Adipose tissue (tissue), 3 donors: ENCODE measurements at places on chromosomes 7 and 10. TPM values are rescaled to one million over a fixed set of nuclear protein-coding genes. Genes with fewer than 3 reads are reported as not detected.

SUGCT gene
- polyA plus RNA-seq = 0.75 TPM

CHST3 gene
- polyA plus RNA-seq = 2.6 TPM

CYP3A5 gene
- polyA plus RNA-seq = 9.8 TPM

MMP21 gene
- 0.13 TPM for polyA plus RNA-seq

KCNH2 gene
- polyA plus RNA-seq = 0.22 TPM

TLX1 gene
- polyA plus RNA-seq = 0.02 TPM

PLAU gene
- polyA plus RNA-seq = 29.8 TPM

SPDYE11 gene
- polyA plus RNA-seq = not detected

SSC4D gene
- 5.8 TPM for polyA plus RNA-seq

TYW1B gene
- polyA plus RNA-seq = 0.79 TPM

PHKG1 gene
- polyA plus RNA-seq = 0.47 TPM

ZNF804B gene
- not detected for polyA plus RNA-seq

LRIT1 gene
- polyA plus RNA-seq = not detected

UTF1 gene
- not detected for polyA plus RNA-seq

C10orf105 gene
- 0.22 TPM for polyA plus RNA-seq
